Stimulated activated CD8-positive, alpha-beta memory T cell treated with anti-CD3 and anti-CD28 coated beads, Interleukin-15, amount 100 ng/mL, for 1 hour (primary cell): ENCODE measurements at places on chromosomes 1 and 21.

GRCh38 chr1:36183309-36183856 lies 27.4 kb downstream of the MAP7D1 start:
- DNase-seq: no peak

GRCh38 chr1:15958793-15959192 lies 17.1 kb downstream of the ZBTB17 start:
- DNase-seq: no peak

- DNase-seq: no peak
Measured at GRCh38 chr1:195898924-195899323, 709.3 kb downstream of the KCNT2 start.

DNA sequence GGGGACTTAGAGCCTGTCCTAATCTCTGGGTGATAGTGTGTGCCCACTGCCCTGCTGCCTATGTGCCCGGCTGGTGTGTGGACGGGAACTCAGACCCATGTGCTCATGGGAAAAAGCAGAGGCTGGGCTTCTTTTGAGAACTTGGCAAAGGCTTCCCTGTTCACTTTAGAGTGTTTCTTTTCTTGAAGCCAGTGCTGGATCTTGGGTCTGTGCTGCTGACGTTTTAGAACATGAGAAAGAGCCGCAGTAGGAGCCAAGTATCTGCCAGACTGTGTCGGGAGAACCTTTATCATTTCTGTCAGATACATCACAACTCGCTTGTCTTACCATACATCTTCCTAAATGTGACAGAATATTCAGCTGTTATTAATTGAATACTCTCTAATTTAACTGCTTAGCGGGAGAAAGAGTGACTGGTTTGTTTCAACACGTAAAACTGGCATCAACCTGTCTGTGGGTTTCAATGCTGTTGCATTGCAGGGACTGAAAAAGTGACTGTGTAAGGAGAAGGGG lies 195.2 kb downstream of the PBX1 start:
- DNase-seq: no peak
